Myocyte (in vitro differentiated cells): ENCODE measurements at places on chromosomes 11 and 22. TPM values are rescaled to one million over a fixed set of nuclear protein-coding genes. Genes with fewer than 3 reads are reported as not detected.
A peak's percentile ranks its signal among the peaks of the same experiment; 100 is the strongest.

- no peak for DNase-seq
Observed at GRCh38 chr11:62580959-62581715, 7.4 kb upstream of the EEF1G start.

DNA sequence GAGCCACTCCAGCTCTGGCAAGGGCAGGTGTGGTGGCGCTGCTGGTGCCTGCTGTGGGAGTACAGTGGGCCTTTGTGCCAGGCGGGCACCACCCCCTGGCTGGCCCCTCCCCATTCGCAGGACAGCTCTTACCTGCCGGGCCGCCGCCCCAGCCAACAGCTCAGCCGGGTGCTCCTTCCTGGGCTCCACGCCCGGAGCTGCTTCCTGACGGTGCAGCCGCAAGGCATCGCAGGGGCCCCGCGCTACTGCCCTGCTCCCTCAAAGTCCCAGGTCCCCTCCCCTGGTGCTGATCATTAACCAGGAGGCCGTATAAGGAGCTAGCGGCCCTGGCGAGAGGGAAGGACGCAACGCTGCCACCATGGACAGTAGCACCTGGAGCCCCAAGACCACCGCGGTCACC lies at the start of gene SLC5A1:
Gene SLC5A1 (plus strand): TSS at position 338 of the 400 bp plus-strand sequence. CDS start 21 bp downstream, at position 359.
- no peak for DNase-seq

DNA sequence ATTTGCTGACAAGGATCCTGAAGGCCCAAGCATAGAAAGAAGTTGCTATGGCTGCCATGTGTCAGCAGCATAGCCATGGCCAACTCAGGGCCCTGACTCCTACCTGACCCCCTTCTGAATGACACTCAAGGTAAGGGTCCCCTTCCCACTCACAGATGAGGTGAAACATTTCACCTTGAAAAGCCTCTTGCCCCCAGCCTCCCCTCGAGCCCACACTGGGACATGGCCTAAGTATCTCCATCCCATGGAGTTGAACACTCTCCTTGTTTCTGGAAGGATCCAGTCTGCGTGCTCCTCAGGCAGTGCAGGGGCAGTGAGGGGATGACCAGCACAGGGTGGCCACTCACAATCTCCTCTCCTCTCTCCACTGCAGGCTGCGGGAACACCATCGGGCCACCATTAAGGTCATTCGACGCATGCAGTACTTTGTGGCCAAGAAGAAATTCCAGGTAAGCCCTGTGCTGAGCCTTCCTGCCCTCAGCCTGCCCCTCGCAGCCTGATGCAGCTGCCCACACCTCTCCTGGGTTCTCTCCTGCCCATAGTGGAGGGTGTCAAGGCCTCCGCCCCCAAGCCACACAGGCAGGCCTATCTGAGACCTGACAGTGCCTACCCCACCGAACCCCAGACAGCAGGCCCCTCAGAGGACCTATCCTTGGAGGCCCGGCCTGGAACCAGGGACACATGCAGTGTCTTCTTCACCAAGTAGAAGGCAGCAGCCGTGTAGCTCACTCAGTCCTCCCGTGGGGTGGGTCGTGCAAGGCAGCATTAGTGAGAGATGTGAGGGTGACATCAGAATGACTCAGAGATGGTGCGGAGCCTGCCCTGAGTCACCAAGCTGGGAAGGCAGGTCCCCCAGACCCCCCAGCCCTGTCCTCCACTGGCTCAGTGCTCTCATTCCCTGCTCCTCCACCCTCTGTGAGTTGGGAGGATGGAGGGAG lies 68.9 kb upstream of the KCNQ1OT1 start:
- DNase-seq, result peak; percentile 43

DNA sequence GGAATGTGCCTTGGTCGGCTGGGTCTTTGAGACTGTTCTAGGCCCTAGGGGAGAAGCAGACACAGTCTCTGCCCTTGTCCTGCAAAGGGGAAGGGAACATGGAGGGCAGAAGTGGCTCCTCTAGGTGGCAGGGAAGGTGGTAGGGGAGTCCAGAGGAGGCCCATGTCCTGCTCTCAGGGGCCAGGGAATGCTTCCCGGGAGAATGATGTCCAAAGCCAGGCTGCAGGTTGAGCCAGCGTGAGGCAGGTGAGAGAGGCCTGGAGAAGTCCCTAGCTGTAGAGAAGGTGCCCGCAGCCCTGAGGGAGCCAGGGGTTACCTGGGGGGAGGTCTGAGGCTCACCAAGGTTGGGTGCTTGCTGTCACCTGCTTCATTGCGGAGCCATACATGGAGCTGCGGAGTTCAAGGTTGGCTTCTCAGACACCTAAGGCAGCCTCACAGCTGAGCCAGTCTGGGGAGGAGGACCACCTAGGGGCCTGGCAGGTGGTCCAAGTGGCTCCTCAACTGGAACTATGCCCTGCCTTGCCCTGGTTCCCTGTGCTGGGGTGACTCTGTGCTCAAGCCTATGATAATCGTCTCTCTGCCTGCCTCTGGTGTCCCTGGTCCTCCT lies 46.1 kb downstream of the SMIM38 start:
- no peak for DNase-seq

GRCh38 chr11:90890347-90890746 lies 667.5 kb upstream of the CHORDC1 start:
- no peak for DNase-seq

PATE3 gene
- total RNA-seq, result not detected in 2 replicates

BBOX1 gene
- 0.16 TPM in 1 of 2 replicates, not detected in the other for total RNA-seq

OR52D1 gene
- not detected in 2 replicates for total RNA-seq

RAG2 gene
- not detected in 2 replicates for total RNA-seq

TPH1 gene
- total RNA-seq, result not detected in 2 replicates

CDCA5 gene
- 0.75 and 1.8 TPM in 2 replicates for total RNA-seq
